ENCODE measurements at places on chromosomes 1 and 21.

DNA sequence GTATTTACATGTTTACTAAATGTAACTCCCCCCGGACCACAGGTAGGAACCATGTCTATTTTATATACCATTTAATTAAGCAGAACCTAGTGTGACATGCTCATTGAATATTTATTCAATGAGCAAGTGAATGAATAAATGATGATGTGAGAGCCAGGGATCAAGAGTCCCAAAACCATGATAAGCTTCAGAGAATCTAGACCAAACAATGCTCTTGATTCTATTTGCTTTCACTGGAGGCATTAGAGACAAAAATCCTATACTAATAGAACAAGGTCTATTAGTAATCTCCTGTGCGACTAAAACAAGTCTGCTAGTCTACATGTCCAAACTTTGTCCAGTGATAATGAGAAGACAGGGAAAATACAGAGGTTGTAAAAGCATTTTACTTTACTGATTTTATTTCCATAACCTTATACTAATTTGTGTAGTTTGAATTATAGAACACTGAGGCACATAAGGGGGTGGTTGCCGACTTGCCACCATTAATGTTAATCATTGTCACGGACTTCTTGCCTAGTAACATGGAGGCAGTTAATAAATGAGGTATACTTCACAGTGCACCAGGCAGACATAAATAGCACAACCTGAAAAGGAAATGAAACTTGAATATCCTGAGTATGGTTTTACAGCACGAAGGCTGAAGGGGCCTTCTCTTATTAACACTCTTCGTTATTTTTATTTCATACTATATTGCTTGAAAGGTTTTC, 69.8 kb downstream of the TBX15 start:
- no peak for DNase-seq

DNA sequence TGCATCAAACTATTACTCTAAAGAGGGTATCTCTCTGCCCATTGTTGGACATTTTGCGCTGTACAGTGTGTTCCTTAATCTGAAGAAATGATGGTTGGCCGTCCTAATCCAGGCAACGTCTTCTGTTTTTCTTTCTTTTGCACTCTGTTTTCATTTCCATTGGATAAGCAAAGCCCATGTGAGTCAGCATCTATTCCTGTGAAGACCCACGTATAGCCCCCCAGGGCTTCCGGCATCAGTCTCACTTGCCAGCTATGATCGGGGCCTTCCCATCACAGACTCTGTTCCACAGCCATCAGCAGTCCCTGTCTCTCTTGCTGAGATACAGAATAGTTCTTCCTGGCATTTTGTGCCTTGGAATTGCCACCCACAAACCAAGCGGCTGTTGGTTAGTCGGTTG, 29.2 kb upstream of the BRDT start:
- no peak for DNase-seq

DNA sequence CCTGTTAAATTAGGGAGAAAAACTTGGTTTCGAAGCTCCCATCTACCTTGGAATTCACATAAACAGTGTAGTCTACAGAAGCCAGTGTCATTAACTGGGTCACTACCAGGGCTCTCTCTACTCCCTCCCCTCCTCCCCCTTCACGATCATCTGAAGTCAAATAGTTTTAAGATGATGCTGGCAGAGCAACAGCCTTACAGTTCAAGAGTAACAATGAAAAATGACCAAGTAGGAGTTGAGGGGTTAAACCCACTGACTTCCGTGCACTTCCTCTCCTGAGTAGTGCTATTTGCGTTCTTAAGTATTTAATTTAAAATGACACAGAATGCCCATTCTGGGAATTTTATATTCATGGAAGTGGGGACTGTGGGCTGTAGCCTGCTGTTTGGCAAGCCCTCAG, 236.9 kb downstream of the SIPA1L2 start:
- no peak for DNase-seq

DNA sequence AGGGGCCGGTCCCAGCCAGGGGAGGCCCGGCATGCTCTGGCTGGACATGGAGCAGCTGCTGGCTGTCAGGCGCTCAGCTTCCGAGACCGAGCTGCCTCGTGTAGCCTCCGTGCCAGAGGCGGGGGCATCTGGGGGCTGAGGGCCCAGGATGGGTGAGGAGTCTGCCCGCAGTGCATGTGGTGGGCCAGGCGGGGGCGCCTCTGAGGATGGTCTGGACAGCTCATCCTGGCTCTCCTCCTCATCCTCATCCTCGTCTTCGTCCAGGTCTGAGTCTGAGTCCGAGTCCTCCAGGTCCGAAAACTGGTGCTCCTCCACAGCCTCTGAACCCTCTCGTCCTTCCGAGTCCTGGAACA, 28.9 kb upstream of the EDN2 start:
- no peak for DNase-seq

GRCh38 chr1:117841117-117841650, 88.2 kb downstream of the GDAP2 start:
- DNase-seq, result no peak

- no peak for DNase-seq
Measured at GRCh38 chr1:22363403-22364325, 88.0 kb upstream of the ZBTB40 start.

GRCh38 chr1:88877382-88877825, 14.0 kb downstream of the GTF2B start:
- peak; percentile 4 for DNase-seq

DNA sequence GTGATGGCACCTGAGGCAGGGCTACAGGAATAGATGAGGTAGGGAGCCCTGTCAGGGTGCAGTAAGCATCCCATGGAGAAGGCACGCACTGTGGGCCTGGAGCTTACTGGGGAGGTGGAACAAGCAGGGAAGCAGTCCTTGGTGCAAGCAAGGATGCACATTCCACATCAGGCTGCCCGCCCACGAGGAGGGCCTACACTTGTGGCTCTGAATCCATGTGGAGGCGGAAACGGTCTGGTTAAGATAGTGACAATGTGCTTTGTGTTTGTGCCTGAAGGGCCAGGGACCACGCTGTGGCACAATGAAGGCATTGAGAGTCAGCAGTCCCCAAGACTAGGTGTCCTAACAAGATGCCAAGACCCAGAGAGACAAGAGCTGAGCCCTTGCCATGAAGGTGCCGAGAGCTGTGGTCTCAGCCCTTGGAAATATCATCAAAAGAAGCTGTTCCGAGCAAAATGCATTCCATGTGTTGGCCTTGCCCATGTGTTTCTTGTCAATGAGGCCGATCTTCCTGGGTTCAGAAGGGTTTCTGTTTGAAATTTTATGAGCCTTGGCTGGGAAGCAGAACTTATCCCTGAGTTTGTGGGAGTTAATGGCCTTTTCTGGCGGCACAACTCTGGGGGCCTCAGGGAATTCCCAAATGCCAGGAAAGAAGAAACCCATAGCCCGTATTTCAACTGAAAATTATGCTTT, 111.9 kb downstream of the NGF start:
- no peak for DNase-seq

- no peak for DNase-seq
Measured at GRCh38 chr1:85134583-85135391, 66.0 kb downstream of the SYDE2 start.

DNA sequence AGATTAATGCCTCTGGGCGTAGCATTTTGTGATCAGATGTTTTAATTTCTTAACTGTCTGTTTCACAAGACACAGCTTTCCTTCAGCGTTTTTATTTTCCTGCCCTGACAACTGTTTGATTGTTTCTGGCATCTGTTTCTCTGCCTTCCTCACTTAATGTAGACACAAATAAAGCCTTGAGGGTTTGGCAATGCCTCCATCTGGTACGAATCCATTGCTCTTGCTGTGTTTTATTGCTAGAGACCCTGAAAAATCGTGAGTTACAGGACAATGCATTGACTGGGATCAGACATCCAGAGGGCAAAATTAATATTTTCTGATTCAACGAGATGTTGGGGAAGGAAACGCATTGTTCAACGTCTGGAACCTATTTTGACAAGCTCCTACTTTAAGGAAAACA, 363.5 kb downstream of the MRPL39 start:
- no peak for DNase-seq

- peak; percentile 85 for DNase-seq
Measured at GRCh38 chr1:52636721-52637695, 4.0 kb downstream of the SHISAL2A start.

- no peak for DNase-seq
Measured at GRCh38 chr1:220344745-220345144, 72.5 kb upstream of the RAB3GAP2 start.

- no peak for DNase-seq
Measured at GRCh38 chr1:215748431-215748830, 181.3 kb downstream of the KCTD3 start.

DNA sequence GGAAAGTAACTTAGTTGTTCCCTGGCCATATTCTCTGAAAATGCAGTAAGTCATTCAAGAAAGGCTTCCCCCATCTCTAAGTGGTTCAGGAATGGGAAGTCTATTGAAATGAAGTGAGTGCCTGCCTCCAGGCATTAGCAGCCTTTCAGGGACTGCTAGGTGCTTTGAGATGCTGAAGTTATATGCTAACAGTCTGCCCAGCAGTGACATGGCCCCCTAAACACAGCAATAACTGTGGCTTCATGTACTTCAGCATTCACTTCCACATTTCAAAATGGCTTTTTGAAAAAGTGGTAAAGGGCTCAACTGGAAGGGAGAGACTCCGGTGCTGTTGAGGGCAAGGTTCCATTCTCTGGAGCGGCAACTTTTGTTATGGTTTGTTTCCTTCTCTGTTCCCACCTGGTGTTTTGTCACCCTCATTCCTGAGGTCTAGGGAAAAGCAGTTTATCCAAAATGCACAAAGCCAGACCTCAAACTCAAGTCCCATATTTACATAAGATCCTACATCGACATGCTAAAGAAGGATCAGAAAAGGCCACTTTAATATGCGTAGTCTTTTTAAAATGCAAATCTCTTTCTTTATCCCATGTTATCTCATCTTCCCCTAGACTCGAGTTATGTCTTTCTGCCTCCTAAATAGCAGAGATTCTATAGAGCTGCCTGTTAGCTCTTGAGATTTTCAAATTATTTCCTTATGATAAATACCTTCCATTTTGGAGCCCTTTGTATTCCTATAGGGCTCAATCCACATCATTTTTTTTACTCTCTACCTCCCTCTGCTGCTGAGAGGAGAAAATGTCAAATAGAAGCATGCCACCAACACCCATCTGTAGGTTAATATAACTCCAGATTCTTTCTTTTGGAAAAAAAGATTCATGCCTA, 34.2 kb upstream of the LRRC8C start:
- peak; percentile 52 for DNase-seq

GRCh38 chr21:14482165-14482564, 64.0 kb downstream of the SAMSN1 start:
- peak; percentile 52 for DNase-seq

DNA sequence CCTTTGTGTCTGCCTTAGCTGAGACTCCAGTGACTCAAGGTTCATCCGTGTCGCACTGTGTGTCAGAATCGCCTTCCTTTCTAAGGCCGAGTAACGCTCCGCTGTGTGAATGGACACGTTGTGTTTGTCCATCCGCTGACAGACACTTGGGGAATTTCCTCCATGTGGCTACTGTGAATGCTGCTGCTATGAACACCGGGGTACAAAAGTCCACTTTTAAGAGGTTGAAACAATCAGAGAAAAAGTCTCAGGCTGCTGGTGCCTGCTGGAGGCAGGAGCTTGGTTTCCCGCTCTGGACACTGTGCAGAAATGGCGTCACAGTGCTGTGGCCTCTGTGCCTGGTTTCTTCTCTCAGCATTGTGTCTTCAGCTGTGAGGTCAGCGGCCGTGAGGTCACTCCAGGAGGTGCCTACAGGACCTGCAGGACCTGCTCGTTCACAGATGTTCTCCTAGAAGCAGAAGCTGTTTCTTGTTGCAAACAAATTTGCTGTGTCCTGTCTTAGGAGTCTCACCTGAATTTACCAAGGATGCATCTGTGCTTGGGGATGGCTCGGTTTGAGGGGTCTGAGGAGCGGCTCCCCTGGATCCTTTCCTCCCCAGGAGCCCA, 34.2 kb downstream of the KRTAP10-1 start:
- DNase-seq, result no peak

GRCh38 chr1:116704278-116704677, 36.7 kb upstream of the IGSF3 start:
- DNase-seq, result no peak

DNA sequence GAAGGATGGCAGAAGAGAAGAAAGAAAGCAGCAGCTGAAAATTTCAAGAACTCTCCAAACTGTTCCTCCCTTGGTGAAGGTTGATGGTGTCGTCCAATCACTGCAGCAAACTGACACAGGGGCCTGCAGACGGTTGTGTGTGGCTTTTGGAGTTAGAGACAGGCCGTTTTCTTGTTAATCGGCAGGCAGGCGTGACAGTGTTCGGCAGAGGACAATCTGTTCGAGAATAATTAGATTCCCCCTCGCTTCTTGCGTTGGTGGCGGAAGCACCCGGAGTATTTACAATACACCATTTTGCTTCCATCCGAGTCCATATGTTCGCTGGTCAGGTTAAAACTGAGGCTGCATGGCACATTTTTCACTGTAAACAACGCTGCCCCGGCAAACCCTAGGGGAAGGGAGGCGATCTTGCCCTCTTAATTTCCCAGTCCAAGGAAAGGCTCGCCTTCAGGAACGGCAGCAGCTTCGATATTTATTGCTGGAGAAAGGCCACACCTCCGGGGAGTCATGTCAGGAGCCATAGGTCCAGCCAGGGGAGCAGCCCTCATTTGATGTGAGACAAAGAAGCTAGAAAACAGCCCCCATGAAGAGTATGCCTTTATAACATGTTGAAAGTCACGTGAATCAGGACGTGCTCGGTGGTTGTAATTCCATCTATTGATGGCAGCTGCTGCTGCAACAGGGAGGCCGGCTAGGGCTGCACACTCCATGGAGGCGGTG, 360.1 kb downstream of the SMYD3 start:
- DNase-seq, result no peak

DNA sequence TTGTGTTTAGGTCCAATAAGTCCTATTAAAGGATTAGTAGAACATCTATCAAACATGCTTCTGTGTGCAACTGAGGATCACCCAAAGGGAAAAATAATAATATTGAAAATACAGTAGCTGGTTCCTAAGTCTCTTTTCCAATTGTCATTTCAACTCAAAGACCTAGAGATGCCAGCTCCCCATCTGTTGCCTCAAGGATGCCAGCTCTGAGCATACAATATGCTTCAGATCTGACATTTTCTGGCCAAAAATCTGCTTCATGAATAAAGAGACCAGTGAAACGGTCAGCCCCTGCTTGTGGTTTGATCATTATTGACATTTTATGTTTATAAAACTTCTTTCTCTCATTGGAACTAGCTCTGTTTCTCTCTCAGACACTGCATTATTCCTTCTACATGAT, 72.9 kb downstream of the CCDC185 start:
- no peak for DNase-seq

DNA sequence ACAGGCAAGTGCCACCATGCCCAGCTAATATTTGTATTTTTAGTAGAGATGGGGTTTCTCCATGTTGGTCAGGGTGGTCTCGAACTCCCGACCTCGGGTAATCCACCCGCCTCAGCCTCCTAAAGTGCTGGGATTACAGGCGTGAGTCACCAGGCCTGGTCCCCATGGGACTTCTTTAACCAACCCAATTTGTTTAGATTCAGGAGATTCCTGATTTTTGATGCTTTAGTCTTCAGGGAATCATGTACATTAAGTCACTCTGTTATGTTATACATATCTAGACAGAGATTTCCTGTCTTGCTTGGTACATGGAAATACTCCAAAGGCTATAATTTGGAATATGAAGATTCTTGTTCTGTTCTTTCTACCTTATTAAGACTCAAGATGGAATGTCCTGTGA, 202.4 kb upstream of the L1TD1 start:
- no peak for DNase-seq
